ENCODE measurements at places on chromosomes 4 and X.

- DNase-seq, result no peak
These were observed 349.3 kb downstream of the FBXO8 start for GRCh38 chr4:173934201-173934600.

DNA sequence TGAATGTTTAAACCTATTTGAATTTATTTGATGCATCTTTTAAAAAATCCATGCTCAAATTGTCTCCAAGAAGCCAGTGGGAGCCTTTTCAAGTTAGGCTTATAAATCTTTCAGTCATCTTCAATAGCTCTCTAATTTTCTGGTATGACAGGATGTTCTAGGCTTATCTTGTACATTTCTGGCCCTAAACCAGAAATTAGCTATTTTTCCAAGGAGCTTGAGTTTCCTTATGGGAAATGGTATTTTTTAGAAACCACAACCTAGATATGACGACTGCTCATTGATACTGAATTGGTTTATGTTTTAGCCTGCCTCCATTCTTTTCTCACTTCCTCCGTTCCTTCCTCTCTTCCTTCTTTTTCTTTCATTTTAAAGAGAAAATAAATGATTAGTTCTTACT, 172.3 kb downstream of the SPRY1 start:
- DNase-seq, result no peak

GRCh38 chrX:106481341-106481740, 130.4 kb upstream of the RADX start:
- DNase-seq, result peak; percentile 42

DNA sequence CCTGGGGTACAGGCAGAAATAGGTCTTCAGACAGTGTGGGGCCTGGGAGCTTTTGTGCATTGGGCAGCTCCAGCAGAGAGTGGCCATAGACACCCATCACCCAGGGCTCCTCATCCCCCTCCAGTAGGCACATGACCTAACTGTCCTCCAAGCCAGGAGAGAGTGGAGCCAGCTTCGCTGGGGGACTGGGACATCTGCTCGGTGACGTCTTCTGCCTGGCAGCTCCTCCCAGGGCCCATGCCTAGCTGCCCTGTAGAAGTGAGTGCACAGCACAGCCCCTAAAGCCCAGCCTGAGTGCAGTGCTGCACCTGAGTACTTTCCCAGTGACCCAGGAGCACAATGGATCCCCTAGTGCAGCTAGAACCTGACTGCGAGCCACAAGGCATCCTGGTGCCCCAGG, 279.7 kb upstream of the SLC7A11 start:
- no peak for DNase-seq

DNA sequence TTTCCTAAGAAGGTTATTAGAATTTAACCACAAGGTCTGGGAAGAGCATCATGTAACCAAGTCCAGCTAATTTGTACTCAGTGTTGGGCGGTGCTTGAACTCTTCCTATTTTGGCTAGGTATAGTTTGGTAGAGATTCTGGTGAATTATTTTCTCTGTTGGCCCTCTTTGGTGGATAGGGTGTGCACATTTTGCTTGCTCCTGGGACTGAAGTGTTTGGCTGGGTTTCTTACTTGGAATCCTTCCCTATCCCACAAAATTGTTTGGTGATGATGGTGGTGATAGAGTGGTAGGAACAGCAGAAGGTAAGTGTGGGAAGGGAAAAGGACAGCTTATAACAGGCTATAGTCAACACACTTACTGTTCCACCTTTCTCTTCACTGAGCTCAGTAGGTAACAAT, 194.8 kb upstream of the GPC4 start:
- no peak for DNase-seq

DNA sequence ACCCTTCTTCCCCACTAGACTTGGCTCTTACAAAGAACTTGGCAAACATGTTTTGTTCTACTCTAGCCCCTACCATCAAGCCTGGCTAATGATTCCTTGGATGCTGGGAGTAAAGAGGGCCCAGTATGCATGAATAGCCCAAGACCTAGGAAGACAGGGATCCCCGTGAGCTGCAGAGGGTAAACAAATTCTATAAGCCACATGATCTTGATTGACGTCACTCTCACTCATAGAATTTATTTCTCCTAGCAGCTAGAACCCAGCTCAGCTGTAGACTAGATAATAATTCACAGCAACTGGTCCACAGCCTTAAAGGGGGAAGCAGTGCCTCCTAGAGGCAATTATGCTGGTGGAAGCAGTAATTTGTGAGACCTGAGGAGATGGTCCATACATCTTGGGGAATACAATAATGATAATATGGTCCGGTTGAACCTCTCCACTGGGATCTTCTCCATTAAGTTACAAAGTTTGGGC, 16.1 kb upstream of the USO1 start:
- DNase-seq, result peak; percentile 47

- peak; percentile 70 for DNase-seq
These were observed 1053.0 kb upstream of the IGFBP7 start for GRCh38 chr4:58163156-58163555.

DNA sequence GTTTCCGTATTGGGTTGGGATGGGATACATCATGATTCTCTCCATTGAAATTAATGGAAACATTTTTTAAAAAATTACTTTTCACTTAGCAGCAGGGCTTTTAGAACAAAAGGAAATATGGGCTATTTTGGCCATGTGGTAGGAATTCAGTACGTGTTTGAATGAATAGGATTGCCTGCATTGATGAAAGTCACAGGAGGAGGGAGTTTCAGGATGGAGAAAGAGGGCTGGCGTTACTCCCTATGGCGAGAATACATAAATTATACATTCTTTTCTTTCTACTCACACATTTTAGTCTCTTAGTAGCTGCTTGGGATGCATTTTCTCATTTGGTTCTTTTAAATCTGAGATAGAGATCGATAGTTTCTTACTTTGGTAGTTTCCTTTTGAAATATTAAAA, 100.3 kb upstream of the PDHA1 start:
- DNase-seq, result no peak

DNA sequence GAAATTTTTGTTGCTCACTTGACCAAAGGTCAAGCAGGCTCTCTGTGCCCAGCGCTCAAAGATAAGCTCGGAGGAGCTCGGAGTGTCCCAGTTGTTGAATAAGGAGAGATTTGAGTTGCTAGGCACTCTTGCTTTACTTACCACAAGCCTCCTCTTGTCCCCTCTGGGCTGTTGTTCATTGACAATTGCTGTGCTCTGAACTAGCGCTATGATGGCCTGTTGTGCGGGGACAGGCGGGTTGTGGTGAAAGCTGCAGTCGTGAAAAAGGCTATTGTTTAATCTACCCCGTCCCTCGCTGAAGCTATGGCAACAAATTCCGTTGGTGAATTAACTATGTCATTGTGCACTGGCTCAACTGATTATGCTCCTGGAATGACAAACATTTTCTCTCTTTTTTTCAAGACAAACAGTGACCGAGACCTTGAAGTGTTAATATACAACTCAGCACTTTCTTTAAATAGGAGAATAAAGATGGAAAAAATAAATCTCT, 21.0 kb upstream of the POLA1 start:
- DNase-seq, result peak; percentile 16

DNA sequence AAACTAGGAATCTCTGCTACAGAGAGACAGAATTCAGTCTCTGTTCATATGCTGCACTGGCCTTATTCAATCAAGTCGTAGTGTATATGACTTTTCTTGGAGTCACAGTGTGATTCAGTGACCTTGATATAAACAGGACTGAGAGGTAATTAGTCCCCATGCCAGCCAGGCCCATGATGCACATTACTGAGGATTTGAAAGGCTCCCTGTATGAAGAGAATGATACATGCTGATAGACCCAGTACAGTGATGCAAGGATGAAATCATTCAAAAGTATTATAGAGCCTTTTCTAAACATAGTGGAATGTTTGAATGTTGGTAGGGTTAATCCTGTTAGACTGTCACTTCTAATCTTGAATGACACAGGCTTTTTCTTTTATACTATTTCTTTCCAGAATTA, 34.1 kb downstream of the ANXA3 start:
- no peak for DNase-seq

GRCh38 chrX:11375614-11376119, 82.5 kb downstream of the AMELX start:
- DNase-seq, result no peak

DNA sequence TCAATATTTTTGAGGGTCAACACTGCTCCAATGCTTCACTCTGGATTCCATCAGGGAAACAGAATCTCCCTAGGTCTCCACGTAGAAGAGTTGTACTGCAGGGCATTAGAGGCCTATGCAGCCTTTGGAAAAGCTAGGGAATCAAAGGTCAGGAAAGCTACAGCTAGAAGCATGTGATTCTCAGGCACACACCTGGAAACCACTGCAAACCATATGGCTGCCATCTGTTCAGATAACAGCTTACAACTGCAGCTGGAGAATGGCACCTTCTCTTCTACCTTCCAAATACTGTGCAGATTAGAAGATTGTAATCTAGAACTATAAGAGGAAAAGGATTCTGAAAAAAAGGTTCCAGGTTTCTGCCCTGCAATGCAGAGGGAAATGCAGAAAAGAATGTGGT, 60.6 kb downstream of the BTC start:
- DNase-seq, result peak; percentile 46

DNA sequence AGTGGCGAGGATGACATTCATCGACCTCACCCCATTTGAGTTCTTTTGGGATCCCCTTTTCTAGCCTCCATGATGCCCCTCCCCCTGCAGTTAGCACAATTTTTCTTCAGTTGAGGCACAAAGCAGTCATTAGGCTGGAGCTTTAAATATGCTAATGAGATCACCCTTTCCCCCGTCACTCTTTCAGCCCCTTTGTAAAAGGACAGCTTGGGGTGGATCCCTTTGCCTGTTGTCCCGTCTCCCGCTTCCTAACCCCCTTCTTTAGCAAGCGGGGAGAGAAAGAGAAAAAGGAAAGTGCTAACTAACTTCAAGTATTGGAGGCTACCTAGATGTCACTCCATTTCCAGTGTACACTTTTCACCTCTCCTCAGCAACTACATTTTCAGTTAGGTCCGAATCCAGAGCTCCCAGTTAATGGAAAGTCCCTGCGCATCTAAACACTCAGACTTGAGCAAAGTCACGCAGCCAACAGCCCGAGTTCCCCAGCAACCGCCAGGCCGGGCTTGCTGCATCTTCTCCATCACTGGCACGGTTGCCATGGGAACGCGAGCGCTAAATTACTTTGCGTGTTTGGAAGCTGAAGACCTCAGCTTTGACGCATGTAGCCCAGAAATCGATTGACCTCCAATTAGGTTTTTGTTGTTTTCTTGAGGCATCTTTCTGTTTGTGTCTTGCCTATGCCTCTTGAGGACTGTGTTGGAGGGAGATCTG, 76.8 kb downstream of the RTL5 start:
- DNase-seq, result peak; percentile 34
